ENCODE measurements at places on chromosomes 2 and 18.
A peak's percentile ranks its signal among the peaks of the same experiment; 100 is the strongest.

DNA sequence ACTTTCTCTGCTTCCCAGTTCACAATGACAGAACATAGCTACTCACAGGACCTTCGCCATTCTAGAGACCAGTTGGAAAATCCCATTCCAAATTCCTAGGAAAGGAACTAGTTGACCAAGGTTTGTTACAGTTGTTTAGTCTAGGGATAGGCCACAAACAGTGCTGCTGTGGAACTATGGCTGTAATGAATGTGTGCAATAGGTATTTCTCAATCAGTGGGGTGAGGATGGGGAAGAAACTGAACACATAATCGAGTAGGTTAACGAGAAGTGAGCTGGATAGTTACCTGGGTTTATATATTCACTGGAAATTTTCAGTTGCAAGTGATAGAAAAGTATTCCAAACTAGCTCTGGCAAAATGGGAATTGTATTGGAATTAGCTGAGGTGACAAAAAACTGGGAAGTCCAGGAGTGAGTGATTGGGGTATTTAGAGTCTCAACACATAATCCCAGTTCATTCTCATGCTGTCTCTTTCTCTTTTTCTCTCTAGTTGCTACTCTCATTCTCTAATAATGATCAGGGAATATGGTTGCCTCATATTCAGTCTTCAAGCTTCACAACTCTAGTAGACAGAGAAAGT, 18.2 kb upstream of the HMSD start:
- DNase-seq: no peak

GRCh38 chr2:202178346-202178958, 59.9 kb downstream of the SUMO1 start:
- peak; percentile 69 for DNase-seq

- peak; percentile 28 for DNase-seq
Measured at GRCh38 chr2:19488009-19488691, 129.7 kb upstream of the OSR1 start.

GRCh38 chr2:215899141-215900074, 113.9 kb downstream of the MREG start:
- no peak for DNase-seq

GRCh38 chr2:10079266-10079869, 843 bp downstream of the CYS1 start:
- no peak for DNase-seq

- DNase-seq: no peak
Measured at GRCh38 chr2:67752199-67752598, 310.6 kb downstream of the C1D start.

GRCh38 chr18:5556310-5556974, 12.6 kb upstream of the EPB41L3 start:
- no peak for DNase-seq

DNA sequence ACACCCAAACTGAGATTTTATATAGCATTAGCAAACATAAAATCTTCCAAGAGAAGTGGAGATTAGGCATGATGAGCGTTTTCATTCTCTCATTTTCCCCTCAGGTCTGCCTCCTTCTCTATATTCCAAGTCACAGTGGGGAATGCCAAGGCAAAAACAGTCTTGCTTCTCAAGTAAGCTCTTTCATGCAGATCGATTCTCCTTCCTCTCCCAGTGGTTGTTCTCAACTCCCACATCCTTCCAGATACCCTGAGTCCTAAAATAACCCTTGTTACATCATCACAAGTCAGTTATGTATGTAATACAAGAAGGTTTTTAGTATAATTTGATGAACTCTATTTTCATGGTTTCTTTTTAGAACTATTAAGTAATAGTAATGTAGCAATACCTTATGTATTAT, 150.6 kb downstream of the TXNL1 start:
- DNase-seq: no peak

All from GM12865 (cell line).